ENCODE measurements at places on chromosomes 7 and 10. TPM values are rescaled to one million over a fixed set of nuclear protein-coding genes. Genes with fewer than 3 reads are reported as not detected.
A peak's percentile ranks its signal among the peaks of the same experiment; 100 is the strongest.

Gene GNG11
- not detected for total RNA-seq

Gene ERVW-1
- total RNA-seq = not detected

- DNase-seq = peak; percentile 54
- no peaks in the 10 kb centered on the region for H3K36me3 ChIP-seq
- H3K27ac ChIP-seq = peak overlapping the region; percentile 43
- H3K4me3 ChIP-seq = peak overlapping the region; percentile 27
- H3K4me1 ChIP-seq = peaks cover 22% of the 10 kb centered on the region
Measured at GRCh38 chr7:552868-553635, 33.4 kb upstream of the PDGFA start.

- 0 out of 2 replicates have a peak overlapping the region, but pooled peaks have one; percentile 16 for H3K4me3 ChIP-seq
- no peak overlapping the region for H3K27ac ChIP-seq
- H3K36me3 ChIP-seq = no peaks in the 10 kb centered on the region
- DNase-seq = peak; percentile 3
- peaks cover 15% of the 10 kb centered on the region for H3K4me1 ChIP-seq
Measured at GRCh38 chr7:141073173-141073640, 657 bp upstream of the TMEM178B start.

Gene KIAA1549
- 1.8 TPM for total RNA-seq

- no peak overlapping the region for H3K4me3 ChIP-seq
- no peaks in the 10 kb centered on the region for H3K36me3 ChIP-seq
- H3K4me1 ChIP-seq = peaks cover 52% of the 10 kb centered on the region
- no peaks in the 10 kb centered on the region for H3K27me3 ChIP-seq
- DNase-seq = peak; percentile 92
Measured at GRCh38 chr10:33799281-33799943, 464.9 kb upstream of the NRP1 start.

DNA sequence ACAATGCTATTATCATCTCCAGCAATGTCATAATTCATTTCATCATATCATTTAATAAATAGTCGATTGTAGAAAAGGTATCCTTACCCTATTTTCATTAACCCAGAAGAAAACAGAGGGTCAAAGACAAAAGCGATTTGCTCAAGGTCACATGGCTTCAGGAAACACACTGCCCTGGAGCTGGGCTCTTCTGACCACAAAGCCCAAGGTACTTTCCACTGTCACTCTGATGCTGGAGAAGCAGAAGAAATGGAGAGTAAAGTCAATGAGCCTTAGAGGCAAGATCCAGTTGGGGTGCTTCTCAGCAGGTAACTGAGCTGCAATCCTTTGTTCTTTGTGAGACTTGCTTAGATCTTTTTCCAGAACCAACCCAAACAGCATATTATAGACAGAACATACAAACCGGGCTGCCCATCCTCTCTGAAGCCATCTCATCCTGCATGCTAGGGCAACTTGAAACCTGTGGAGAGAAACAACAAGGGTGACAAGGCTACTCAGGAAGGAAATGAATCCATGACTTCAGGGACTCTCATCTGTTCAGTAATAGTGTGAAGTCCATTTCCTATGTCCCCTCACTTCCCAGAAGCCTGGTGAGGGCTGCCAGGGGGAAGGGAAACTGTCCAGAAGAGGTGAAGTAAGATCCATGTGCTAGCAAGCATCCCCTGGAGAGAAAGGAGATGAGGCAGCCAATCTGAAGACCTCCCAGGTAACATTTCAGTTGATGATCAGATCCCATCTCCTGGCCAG, 148.6 kb upstream of the SVIL start:
- no peak overlapping the region for H3K27ac ChIP-seq
- DNase-seq = no peak
- no peak overlapping the region for H3K4me3 ChIP-seq
- H3K36me3 ChIP-seq = no peaks in the 10 kb centered on the region
- H3K4me1 ChIP-seq = 0 out of 2 replicates have a peak, but pooled peaks cover 7% of the 10 kb centered on the region
- peaks cover 6% of the 10 kb centered on the region for H3K27me3 ChIP-seq

DNA sequence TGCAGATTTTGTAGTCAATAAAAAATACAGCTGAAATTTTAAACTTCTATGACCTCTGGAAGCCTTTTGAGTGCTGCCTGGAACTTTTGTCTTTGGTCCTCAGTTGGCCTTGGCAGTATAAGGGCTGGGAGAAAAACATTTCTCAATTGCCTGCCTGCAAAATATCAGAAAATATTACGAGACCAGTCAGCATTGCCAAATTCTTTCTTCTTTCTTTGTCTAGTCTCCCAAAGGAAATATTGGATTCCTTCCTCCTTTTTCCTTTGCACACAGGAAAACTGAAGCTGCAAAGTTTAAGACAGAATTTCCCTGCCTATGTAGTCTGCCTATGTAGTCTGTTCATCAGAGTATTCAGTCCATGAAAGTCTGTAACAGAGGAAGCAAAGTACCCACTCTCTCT, 95.9 kb downstream of the CHRM2 start:
- no peaks in the 10 kb centered on the region for H3K36me3 ChIP-seq
- H3K4me1 ChIP-seq = no peaks in the 10 kb centered on the region
- H3K27ac ChIP-seq = no peak overlapping the region
- no peak for DNase-seq
- no peak overlapping the region for H3K4me3 ChIP-seq

- no peaks in the 10 kb centered on the region for H3K4me1 ChIP-seq
- H3K27me3 ChIP-seq = peaks cover 11% of the 10 kb centered on the region
- no peak for DNase-seq
- no peak overlapping the region for H3K27ac ChIP-seq
Measured at GRCh38 chr10:120950051-120950561, 98.9 kb downstream of the WDR11 start.

Gene PILRA
- total RNA-seq = 0.13 TPM

- H3K36me3 ChIP-seq = no peaks in the 10 kb centered on the region
- peaks cover 77% of the 10 kb centered on the region for H3K4me1 ChIP-seq
- no peak overlapping the region for H3K4me3 ChIP-seq
- no peak for DNase-seq
Measured at GRCh38 chr7:29332042-29332811, 137.7 kb downstream of the CHN2 start.
